ENCODE measurements at places on chromosomes 7 and 10.

GRCh38 chr10:84613336-84614021 is 285.1 kb downstream of the CCSER2 start:
- no peak for DNase-seq

DNA sequence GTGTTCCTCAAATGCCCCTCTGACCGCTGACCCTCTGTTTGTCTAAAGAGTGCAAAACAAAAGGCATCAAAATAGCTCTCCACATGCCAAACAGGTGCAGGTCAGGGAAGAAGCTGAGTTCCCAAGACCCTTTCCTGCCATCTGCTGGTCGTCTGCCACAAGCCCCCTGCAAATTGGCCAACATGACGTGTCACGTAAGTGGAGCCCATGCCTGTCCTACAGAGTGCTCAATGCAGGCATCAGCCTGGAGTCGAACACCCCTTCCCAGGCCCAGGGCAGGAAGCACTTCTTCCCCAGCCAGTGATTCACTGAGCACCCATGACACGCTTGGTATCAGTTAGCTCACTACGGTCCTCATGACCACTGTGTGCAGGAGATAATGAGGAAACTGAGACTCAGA is 14.1 kb downstream of the TMEM72 start:
- no peak for DNase-seq

GRCh38 chr10:16436367-16436757 is 448 bp upstream of the PTER start:
- no peak for DNase-seq

GRCh38 chr7:74338366-74339108 is 49.3 kb downstream of the CLIP2 start:
- no peak for DNase-seq

- DNase-seq = no peak
Observed at GRCh38 chr10:97078261-97078937, 107.4 kb downstream of the SLIT1 start.

DNA sequence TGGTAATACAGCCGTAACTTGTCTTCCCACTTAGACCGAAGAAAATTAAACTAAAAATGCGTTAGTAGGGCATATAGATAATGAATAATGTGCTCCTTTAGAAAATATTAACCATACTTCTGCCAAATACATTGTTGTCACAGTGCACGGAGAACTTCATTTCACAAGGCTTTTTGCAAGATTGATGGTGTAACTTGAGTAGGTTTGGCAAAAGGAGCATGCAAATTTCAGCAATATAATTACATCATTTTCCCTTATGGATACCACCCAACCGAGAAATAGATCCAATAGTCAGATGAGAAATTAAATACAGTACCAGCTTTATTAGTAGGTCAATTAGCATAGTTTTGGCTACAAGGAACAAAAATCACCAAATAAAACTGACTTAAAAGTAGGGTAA is 792.6 kb upstream of the C7orf33 start:
- no peak for DNase-seq

DNA sequence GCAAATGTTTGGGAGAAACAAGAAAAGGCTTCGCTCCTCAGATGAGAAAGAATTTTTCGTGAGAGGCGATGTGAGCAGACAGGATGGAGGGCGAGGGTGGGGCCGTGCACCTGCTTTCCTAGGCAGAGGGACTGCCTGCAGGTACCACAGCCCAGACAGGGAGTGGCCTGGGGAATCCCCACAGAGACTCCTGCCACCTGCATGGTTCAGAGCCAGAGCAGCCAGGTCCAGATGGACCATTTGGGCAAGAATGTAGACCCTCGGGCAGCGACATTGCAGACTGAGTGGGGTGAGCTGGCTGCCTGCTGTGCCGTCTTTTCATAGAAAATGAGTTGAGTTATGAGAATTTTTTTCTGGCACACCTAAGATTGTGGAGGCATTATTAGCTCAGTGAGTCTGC is 216.8 kb downstream of the SNX10 start:
- DNase-seq = no peak

GRCh38 chr10:26046073-26046700 is 112.2 kb downstream of the MYO3A start:
- DNase-seq = no peak

GRCh38 chr10:11407939-11408338 is 203.5 kb downstream of the USP6NL start:
- DNase-seq = no peak
